Ovary (tissue), 10 donors: ENCODE measurements at places on chromosomes 2 and 18. TPM values are rescaled to one million over a fixed set of nuclear protein-coding genes. Genes with fewer than 3 reads are reported as not detected.

GRCh38 chr2:213290501-213290900, 6.2 kb downstream of the SPAG16 start:
- no peaks in the 10 kb centered on the region for H3K36me3 ChIP-seq
- no peak overlapping the region for H3K27ac ChIP-seq
- DNase-seq = no peak
- H3K27me3 ChIP-seq = no peaks in the 10 kb centered on the region
- no peak overlapping the region for H3K4me3 ChIP-seq

DNA sequence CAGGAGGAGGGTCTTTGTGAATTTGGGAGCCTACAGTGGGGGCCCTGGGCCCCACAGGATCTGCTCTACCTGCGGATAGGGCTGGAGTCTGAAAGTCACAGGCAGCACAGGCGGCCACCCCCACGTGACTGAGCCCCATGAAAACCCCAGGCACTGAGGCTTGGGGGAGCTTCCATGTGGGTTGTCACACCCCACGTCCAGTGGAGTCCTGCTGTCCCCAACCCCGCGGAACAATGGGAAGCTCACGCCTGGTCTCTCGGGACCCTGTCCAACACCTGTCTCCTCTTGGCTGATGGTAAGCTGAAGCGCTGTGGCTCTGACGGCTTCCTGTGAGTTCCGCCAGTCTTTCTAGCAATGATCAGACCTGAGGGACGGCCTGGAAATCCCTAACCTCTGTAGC, 85.8 kb downstream of the PTGR3 start:
- H3K36me3 ChIP-seq = no peaks in the 10 kb centered on the region
- no peaks in the 10 kb centered on the region for H3K27me3 ChIP-seq
- H3K4me3 ChIP-seq = no peak overlapping the region
- no peak overlapping the region for H3K27ac ChIP-seq
- no peaks in the 10 kb centered on the region for H3K4me1 ChIP-seq

- no peak overlapping the region for H3K4me3 ChIP-seq
- no peak overlapping the region for H3K27ac ChIP-seq
- DNase-seq = no peak
- H3K36me3 ChIP-seq = no peaks in the 10 kb centered on the region
Observed at GRCh38 chr2:3128786-3129185, 248.8 kb downstream of the EIPR1 start.

- H3K4me1 ChIP-seq = no peaks in the 10 kb centered on the region
- no peak overlapping the region for H3K4me3 ChIP-seq
- no peak for DNase-seq
- H3K36me3 ChIP-seq = no peaks in the 10 kb centered on the region
Observed at GRCh38 chr2:122643725-122644329, 888.4 kb downstream of the TSN start.

DNA sequence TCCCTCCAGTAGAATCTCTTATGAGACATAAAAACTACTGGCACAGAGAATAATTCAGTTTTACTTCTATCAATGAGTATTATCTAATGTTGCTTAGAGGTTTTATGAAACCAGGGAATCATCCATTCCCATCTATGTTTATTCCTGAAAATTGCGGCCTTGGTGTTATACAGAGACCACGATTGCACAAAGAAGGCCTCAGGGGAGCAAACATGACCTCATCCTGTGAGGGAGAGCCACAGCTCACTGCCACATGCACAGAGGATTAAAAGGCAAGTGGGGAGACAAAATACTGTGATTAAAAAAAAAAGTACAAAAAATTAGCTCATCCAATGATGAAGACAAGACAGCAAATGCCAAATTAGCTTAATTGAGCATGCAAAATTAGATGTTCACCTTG, 111.8 kb upstream of the SLC35G4 start:
- H3K36me3 ChIP-seq = no peaks in the 10 kb centered on the region
- H3K4me1 ChIP-seq = no peaks in the 10 kb centered on the region
- no peaks in the 10 kb centered on the region for H3K27me3 ChIP-seq
- no peak overlapping the region for H3K27ac ChIP-seq
- H3K4me3 ChIP-seq = no peak overlapping the region
- no peak for DNase-seq

- no peaks in the 10 kb centered on the region for H3K27me3 ChIP-seq
- no peak overlapping the region for H3K27ac ChIP-seq
- no peaks in the 10 kb centered on the region for H3K36me3 ChIP-seq
- no peaks in the 10 kb centered on the region for H3K4me1 ChIP-seq
- DNase-seq = no peak
Observed at GRCh38 chr2:190695739-190696138, 46.9 kb downstream of the NAB1 start.

Gene COL4A3
- total RNA-seq = 14.1 TPM

DNA sequence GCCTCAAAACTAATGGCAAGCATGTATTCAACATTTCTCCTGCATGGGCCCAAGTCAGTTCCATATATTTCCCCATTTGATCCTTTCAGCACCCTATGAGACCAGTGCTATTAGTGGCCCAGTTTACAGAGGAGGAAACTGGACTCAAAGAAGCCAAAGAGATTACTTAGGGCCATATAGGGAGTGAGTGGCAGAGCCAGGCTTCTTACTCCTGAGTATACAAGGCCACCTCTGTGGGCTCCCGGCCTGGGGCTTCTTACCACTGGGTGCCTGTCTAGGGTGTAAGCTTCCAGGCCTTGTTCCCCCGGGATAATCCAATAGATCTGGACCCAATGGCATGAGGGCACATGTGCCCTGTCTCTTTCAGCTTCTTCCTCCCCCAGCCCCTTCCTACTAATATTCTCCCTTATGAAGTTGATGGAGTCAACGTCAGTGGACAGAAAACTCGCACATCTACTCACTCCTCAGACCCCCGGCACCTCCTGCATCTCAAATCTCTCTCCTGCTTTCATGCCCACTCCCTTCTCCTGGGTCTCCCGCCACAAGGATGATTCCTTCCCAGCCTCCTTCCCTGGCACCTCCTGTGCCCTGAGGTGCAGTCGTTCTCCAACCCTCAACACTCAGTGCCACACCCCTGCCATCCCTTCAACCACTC, 222.6 kb downstream of the ANAPC1 start:
- H3K27me3 ChIP-seq = no peaks in the 10 kb centered on the region
- no peaks in the 10 kb centered on the region for H3K4me1 ChIP-seq
- H3K27ac ChIP-seq = no peak overlapping the region
- no peak for DNase-seq
